Left lobe of liver (tissue), 2 donors: ENCODE measurements at places on chromosomes 1 and 21.

- no peak for DNase-seq
Observed at GRCh38 chr1:245501633-245502032, 346.8 kb downstream of the KIF26B start.

GRCh38 chr1:11525516-11525915, 46.6 kb downstream of the DISP3 start:
- DNase-seq, result no peak

GRCh38 chr1:93707956-93708355, 26.3 kb upstream of the BCAR3 start:
- no peak for DNase-seq

DNA sequence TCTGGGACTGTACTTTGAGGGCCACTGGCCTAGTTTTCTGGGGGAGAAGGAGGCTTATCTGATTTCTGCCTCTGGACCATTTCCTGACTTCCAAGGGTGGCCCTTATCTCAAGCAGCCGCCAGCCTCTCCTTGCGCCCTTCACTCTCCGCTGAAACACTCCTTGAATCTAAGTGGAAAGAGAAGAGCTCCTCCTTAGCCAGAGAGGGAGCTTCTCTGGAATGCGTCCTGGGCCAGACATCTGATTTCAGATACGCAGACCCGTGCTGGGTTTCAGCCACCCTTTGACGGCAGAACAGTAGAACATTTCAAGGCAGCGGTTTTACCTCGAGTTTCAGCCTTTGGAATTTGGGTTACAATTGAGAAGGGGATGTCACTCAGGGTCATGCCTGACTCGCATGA, 308.0 kb downstream of the CAMTA1 start:
- DNase-seq, result no peak

- no peak for DNase-seq
Observed at GRCh38 chr1:70487459-70487815, 76.4 kb downstream of the CTH start.
